ENCODE measurements at places on chromosomes 7 and 10.

GRCh38 chr7:110856704-110857103 is 234.2 kb upstream of the LRRN3 start:
- DNase-seq = no peak

DNA sequence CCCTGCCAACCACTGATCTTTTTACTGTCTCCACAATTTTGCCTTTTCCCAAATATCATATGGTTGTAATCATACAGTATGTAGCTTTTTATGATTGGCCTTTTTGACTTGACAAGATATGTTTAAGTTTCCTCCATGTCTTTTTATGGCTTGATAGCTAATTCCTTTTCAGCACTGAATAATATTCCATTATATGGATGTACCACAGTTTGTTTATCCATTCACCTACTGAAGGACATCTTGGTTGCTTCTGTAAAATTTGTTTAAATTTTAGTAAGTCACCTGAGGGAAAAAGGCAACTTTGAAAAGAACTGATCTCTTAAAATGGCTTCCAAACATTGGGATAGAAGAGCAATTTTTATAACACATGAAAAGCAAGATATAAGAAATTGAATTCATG is 43.5 kb downstream of the ATRNL1 start:
- no peak for DNase-seq

DNA sequence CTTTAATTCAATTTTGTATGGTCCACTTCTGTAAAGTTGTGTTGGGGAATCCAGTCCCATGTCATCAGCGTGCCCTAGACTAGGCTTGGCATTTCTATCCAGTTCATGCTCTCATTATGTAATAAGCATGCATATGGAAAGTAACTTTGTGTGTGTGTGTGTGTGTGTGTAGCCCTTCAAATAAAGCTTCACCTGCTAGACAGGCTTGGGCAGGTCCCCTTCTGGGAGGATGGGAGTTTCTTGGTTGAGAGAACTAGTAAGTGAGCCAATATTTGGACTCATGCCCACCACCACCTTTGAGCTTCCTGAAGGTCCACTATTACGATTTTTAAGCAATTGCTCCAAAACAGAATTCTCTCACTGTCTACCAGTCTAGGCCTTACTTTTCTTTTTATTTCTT is 6.9 kb downstream of the BZW2 start:
- no peak for DNase-seq

DNA sequence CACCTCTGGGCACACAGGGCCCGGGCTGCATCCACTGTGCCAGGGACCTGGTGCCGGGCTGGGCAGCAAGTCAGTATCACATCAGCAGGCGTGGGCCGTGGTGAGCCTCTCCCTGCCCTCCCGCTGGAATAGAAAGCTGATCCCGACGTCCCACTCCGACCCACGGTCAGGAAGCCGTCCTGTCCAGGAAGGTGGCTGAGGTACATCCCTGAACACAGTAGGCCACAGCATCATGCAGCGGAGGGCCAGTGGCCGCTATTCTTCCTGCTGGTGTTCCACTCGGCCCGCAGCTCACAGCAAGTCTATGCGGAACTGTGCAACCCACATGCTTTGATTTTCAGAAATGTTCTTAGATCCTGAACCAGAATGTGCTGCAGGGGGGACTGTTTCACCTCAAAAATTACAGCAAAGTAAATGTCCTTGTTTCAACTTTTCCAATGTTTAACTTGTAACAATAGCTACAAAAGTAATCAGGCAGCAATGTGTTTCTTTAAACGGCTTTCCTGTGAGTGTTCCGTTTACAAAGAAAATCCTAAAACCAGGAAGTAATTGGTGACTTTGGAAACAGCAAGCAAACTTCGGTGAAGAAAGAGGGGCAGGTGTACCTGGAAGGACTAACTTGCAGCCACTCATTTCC is 676 bp upstream of the GPR146 start:
- DNase-seq = no peak

DNA sequence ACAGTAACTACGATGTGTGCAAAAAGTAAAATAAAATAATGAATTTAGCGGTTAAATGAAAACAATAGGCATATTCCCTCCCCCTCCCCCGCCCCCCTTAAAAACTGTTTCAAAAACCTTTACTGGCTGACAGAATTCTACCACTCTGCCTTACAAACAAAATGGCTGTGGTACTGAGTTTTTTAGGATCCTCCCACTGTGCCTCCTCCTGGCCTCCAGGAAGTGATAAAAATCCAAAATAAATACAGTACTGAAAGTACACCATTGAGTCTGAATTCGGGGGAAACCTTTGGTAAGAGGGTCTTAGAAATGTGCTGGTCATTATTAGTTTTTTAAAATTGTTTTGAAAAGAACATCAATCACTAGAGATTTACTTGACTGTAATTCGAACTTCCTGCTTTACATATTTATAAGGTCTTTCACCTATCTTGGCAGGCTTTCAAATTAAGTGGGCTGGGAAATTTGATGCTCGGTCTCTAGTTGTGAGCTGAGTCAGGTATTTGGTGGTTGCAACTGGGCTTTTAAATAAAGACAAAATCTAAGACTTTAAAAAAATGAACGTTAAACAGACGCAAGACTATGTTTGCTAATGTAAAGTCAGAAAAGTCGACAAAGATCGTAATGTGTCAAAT is 32.5 kb upstream of the EPC1 start:
- DNase-seq = no peak
